ENCODE measurements at places on chromosomes 4 and X. TPM values are rescaled to one million over a fixed set of nuclear protein-coding genes. Genes with fewer than 3 reads are reported as not detected.

CHRNA9 gene
- 0.65 TPM for polyA plus RNA-seq

MAGEA9B gene
- 0.04 TPM for polyA plus RNA-seq

TMSB15C gene
- polyA plus RNA-seq = 1.4 TPM

DNA sequence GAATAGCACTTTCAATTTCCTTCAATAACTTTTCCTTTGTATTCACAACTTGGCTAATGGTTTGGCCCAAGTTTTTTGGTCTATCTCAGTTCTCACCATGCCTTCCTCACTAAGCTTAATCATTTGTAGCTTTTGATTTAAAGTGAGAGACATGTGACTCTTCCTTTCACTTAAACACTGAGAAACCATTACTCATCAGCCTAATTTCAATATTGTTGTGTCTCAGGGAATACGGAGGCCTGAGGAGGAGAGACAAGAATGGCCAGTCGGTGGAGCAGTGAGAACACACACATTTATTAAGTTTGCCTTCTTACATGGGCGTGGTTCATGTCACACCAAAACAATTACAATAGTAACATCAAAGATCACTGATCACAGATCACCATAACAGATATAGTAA is 56.7 kb downstream of the TSPAN5 start:
- no peak for DNase-seq

GRCh38 chr4:182369211-182369610 is 126.0 kb downstream of the TENM3 start:
- DNase-seq = no peak

Data from B cell (primary cell).